Fibroblast of skin of right biceps (primary cell): ENCODE measurements at places on chromosomes 5 and 9.

GRCh38 chr5:2991884-2992283 lies 240.4 kb upstream of the IRX2 start:
- no peak for DNase-seq

DNA sequence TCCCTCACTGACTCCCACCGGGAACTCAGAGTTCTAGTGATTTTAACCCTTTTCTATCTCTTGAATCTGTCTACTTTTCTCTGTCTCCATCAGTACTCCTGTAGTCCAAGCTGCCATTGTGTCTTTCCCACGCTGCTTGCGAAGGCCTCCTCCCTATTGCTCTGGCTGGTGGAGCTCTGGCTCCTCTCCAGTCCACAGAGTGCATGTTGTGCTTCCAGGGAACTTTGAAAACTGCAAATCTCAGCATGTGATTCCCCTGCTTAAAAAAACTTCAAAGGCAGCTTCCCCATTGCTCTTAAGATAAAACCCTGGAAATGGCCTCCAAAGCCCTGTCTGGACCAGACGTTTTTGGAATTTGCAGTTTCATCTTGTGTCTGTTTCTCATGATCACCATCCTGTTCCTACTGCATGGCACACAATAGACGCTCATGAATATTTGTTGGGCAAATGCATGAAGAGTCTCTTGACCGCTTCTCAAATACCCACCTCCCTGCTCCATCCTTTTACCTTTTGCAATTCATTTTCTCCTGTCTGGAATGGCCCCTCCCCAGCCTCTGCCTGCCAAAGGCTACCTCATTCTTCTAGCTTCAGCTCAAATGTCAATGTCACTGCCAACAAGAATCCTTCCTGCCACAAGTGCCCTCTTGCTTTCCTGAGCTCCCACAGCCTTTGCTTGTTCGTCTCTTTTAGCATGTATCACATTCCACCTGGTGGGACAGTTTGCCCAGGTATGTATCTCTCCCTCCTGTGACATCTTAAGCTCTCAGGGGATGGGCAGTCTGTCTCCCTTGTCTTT lies 293.2 kb downstream of the ARHGAP26 start:
- peak; percentile 39 for DNase-seq

DNA sequence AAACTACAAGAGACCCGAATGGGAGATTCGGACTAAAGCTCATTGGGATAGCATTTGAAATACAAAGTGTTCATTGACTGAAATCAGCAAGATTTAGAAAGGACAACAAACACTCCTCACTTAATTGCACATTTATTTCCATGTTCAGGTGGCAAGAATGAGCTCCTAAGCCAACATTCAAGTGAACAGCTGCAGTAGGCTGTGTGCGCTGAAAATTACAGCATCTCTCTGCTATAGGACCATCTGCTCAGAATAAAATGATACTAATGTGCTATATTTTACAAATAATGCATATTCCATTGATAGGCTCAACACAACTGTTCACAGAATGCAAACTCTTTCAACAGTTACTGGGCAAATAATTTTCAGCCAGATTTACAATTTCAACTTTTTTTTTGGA lies 61.8 kb downstream of the ELAVL2 start:
- DNase-seq: no peak

GRCh38 chr5:115309751-115310370 lies 13.4 kb upstream of the CCDC112 start:
- peak; percentile 54 for DNase-seq

DNA sequence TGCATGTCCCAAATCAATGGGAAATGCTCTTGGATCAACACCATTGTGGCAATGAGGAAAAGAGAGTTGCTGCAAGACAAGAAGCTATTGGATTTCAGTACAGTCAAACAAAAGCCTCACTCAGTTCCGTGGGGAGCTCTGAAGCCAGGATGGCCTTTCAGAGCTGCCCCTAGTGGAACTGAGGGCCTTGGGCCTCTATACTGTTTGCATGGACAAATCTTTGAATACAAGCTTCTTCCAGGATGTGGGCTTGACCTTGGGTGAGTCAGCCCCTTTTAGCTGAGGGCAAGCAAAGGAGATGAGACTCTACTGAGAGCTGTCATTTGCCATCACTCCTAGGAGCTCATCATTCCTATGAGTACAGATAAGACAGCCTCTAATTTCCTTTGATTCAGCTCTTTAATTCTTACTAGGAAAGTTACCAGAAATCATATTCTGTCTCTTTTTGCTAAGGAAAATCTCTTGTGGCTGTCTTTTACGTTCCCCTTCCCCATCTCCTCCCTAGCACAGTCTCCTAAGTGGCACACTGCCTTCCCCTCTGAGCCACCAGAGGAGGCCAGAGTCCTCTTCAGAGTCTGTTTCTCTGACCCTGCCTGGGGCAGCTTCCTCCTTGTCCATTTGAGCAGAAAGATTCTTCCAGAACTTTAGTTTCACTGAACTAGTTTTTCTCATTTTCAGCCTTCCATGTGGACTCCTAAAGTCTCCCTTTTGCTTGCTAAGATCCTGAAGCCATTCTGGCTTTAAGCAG lies 168.8 kb upstream of the POC5 start:
- DNase-seq: no peak

DNA sequence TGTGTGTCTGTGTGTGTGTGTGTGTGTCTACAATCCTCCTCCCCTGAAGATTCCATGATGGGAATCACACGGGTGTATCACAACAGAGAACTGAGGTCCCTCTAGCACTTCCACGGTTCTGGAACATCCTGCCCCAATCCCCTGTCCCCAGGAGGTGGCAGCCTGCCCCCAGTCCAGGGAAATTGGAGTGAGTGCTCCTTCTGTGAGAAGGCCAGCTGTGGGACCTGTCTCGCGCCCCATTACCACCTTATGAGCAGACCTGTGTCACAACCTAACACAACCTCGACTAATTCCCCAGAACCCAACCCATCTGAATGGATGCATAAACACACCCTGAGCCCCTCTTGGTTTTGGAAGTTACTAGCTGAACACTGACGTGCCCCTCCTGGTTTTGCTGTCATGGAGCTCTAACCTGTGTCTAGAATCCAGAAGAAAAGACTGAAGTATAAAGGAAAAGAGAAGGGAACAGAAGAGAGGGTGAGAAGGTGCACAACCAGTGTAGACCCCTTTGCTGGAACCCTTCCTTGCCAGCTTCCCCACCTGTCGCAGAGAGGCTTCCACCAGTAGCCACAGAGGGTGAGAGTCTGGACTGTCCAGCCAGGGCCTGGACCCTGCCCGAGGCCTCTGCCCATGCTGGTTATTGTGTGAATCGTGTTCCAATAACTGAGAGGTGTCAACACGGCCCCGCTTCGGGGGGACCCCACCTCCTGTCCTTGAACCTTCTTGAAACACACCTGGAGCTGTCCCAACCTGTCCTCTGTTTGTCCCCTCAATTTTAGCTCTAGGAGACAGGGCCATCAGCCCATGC lies 3.4 kb downstream of the BTNL9 start:
- DNase-seq: no peak

- DNase-seq: peak; percentile 90
Measured at GRCh38 chr9:38062498-38063362, 6.3 kb downstream of the SHB start.

- no peak for DNase-seq
Measured at GRCh38 chr9:113018247-113018646, 6.3 kb upstream of the ZNF883 start.

DNA sequence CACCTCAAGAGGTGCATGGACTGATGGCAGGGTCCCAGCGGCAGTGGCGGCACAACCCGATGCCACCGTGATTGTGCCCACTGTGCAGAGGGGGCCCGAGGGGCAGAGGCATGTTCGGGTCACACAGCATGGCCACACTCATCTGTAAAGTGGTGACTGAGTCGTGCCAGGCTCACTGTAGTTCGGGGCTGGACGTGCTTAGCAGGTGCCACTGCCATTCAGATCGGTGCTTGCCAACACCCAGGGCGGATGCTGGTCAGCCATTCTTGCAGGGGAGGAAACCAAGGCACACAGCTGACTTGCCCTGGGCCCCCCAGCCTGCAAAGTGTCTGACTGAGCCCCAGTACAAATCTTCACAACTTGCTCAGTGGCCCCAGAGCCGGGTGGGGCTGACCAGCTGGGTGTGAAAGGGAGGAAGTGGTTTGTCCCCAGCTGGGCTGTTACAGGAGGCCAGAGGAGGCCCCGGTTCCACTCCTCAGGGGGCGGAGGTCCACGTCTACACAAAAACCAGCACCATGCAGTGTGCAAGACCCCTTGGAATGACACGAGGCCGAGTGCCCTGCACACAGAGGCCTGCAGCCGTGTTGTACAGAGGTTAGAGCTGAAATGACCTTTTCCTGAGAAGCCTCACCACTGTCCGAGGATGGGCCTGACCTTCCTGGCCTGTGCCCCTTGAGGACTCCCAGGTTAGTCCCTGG lies 17.9 kb downstream of the FGD3 start:
- no peak for DNase-seq

GRCh38 chr9:110114859-110115201 lies 93.1 kb downstream of the C9orf152 start:
- no peak for DNase-seq

- no peak for DNase-seq
Measured at GRCh38 chr9:77677397-77677796, 29.3 kb upstream of the GNA14 start.

- DNase-seq: no peak
Measured at GRCh38 chr9:76545191-76545590, 86.2 kb downstream of the GCNT1 start.

DNA sequence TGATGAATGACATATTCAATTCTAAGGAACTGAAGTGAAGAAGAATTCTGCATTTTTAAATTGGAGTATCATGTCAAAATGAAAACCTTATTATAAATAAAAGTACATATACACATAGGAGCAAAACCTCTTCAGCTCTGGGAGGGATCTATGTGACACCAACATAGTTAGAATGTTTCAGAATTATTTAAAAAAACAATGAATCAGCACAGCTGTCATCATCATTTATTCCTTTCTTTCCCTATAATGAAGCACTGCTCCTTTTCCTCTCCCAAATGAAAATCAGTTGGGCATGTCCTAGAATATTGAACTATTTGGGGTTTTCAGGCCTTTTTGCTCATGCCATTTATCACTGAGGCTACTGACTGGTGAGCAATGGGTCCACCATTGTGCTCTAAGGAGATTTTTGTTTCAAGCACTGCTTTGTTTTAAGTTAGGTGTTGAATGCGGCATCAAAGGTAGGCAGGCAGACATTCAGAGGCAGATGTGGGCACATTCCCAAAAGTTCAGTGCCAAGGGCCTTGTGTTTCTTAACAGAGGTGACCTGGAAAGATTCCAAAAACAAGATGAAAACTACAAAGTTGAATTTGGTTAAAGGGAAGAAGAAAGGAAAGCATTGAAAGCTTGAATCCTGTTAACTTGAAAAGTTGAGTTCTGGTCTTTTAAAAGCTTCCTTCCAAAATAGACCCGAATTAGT lies 126.4 kb upstream of the ADAMTSL1 start:
- DNase-seq: peak; percentile 83
